ENCODE measurements at places on chromosomes 7 and 10.

DNA sequence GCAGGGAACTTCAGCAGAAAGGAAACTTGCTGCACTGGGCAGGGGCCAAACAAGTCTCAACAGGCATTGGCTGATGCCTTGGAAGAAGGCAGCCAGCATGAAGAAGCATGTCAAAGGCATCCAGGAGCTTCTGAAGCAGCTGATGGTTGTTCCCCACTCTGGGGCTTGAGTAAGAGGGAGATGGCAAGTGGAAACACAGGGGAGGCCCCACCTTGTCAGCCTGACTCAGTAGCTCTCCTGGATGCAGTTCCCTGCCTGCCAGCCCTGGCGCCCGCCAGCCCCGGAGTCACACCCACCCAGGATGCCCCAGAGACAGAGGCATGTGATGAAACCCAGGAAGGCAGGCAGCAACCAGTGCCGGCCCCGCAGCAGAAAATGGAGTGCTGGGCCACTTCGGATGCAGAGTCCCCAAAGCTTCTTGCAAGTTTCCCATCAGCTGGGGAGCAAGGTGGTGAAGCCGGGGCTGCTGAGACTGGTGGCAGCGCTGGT lies 96.5 kb downstream of the TACC2 start:
- DNase-seq: no peak

DNA sequence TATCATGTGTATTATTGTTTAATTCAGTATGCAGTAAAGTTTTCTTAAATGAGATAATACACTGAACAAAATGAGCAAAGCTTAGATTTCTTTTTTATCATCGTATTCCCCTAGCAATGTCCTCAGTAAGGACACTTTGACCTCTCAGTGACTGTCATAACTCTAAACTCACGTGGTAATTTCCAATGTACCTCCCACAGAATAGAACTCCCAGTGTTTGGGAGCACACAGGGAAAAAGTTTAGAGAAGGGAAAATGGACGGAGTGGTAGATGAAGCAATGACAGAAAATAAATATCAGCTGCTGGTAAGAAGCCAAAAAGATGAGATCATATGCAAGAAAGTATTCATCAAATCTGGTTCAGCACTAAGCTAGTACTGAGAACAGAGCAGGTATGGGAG lies 758.6 kb upstream of the KCND2 start:
- DNase-seq: no peak

- DNase-seq: no peak
Observed at GRCh38 chr10:79017882-79018520, 50.8 kb upstream of the ZMIZ1 start.

GRCh38 chr10:17216217-17216900 lies 11.7 kb upstream of the VIM start:
- no peak for DNase-seq

DNA sequence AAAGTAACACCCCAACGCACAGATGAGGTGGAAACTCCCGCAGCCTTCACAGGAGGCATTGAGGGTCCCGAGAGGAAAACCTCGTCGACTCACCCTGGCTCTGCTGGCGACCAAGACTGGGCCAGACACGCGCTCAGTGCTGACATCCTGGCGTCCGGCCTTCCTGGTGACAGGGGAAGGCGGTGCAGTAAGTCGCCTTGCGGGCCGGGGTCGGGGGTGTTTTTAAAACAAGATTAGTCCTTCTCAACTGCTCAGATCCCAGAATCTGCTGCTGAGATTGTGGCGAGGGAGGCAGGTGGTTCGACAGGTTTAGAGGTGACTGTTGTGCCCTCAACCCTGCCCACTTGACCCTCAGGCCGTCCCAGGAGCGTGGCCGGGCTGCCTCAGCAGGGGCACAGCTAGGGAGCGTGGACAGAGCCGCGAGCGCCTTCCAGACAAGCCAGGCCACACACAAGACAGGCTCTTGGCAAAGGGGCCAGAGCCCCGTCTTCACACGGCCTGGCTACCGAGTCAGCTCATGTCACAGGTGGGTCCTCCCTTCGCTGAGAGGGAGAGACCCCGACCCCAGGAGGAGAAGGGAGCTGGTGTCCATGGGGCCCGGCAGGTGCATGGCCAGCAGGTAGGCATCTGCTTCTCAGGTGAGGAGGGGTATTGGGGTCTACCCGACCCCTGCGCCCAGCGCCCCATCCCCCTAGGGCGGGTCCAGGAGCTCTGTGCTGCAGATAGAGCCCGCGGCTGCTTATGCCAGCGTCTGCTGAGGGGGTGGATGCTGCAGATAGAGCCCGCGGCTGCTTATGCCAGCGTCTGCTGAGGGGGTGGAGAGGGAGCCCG lies 81.6 kb downstream of the DNAJB6 start:
- DNase-seq: no peak

- no peak for DNase-seq
Observed at GRCh38 chr10:60762554-60762953, 15.7 kb upstream of the CDK1 start.

DNA sequence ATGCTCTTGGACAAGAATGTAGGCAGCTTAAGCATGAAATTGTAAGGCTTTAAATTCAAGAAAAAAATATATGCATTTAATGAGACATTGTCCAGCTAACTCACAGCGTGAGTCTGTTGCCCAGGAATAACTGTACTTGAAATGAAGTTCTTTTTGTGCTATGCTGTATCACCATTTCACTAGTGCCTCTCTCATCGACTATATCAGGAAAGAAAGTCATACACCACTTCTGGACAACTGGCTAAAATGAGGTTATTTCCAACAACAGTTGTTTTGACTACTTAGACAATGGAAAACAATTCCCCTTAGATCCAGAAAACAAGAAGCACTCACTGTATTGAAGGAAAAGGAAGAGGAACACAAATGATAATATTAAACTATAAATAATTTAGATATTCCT lies 251.8 kb downstream of the CRPPA start:
- no peak for DNase-seq

DNA sequence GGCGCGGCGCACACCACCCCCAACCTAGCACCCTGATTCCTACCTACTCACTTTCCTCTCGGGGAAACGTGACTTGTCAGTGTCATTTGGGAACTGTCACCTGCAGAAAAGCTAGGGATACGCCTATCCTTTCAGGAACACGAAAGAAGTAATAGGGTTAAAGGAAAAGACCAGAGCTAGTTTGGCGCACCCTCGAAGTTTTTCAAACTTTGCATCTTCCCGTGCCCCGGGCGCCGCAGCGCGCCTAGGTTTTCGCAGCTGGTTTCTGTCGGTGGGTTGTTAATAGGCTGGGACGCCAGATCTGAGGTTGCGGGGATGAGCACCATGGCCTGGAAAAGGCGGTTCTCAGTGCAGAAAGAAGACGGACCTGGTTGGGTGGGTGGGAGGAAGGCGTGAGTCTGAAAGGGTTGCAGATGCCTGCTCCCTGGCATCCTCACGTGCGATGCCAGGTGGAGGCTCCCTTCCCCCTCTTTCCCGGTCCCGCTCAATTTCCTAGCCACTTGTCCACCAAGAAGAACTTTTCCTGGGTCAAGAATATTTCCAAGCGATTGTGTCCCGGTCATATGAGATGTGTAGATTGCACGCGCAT lies 568 bp upstream of the MEOX2 start:
- no peak for DNase-seq

- no peak for DNase-seq
Observed at GRCh38 chr7:35370687-35371086, 116.8 kb upstream of the TBX20 start.

DNA sequence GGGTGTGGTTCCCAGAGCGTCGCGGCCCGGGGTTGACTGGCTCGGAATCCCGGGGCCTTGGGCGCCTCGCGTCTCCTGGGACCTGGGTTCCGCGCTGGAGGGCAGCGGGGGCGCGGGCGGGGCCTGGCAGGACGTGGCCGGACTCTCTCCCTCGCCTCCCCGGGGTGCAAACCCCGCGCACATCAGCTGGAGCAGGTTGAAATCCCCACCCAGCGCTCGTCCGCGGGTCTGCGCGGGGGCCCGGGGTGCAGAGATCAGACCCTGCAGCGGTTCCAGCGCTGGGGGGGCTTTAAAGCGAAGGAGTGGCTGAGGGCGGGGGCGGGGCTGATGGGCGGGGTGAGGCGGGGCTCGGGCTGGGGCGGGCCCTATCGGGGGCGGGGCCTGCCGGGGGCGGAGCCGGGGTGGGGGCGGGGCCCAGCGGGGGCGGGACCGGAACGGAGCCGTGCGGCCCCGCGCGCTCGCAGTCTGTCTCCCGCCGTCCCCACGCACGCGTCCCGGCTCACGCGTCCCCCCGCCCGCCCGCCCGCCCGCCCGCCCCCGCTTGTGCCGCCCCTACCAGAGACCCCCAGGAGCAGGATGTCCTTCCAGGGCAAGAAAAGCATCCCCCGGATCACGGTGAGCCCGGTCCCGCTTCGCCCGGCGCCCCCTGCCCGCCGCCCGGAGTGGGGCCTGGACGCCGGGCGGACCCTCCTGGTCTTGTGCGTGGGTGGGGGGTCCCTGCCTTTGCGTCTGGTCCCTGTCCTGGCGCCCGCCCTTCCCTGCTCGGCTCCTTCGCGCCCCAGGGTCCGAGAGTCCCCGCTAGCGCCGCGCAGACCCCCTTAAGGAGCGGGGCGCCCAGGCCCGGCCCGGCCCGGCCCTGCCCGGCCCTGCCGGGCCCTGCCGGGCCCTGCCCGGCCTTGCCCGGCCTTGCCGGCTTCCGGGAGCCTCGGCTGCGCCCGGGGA lies at the start of gene DPYSL4:
TSS of gene DPYSL4 (plus strand) at position 461 of the 942 bp plus-strand sequence. CDS start at position 577, 116 bp downstream.
- peak; percentile 41 for DNase-seq

GRCh38 chr10:131088619-131089018 lies 222.9 kb downstream of the TCERG1L start:
- DNase-seq: no peak

DNA sequence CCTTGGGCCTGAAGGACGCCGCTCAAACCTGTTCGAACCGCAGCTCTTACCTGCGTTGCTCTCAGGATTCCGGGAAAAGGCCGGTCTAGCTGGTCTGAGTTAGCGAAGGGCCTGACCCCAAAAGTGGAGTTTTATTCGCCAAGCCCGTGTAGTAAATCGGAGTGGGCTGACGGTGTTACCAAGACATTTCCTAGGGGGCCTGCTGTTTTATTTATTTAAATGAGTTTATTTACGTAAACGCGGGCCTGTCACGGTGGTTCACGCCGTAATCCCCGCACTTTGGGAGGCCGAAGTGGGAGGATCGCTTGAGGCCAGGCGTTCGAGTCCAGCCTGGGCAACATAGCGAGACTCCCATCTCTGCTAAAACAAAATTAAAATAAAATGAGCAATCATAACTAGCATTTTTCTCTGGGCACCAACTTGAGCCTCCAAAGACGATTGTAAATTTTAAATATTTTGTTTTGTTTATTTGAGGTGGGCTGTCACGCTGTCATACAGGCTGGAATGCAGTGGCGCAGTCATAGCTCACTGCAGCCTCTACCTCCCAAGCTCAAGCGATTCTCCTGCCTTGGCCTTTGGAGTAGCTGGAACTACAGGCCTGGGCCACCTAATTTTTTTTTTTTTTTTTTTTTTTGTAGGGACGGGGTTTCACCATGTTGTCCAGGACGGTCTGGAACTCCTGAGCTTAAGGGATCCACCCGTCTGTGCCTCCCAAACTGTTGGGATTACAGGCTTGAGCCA lies 903 bp downstream of the ZNF655 start:
- no peak for DNase-seq

GRCh38 chr10:132400547-132401151 lies 3.6 kb downstream of the PWWP2B start:
- DNase-seq: no peak

GRCh38 chr10:123748711-123749110 lies 82.6 kb downstream of the GPR26 start:
- no peak for DNase-seq

GRCh38 chr10:22338931-22339330 lies 6.4 kb upstream of the SPAG6 start:
- DNase-seq: no peak

All from stimulated activated CD4-positive, alpha-beta T cell treated with anti-CD3 and anti-CD28 coated beads, Interleukin-4, amount 100 ng/mL, for 1 hour (primary cell).